ENCODE measurements at places on chromosomes 16 and 17. TPM values are rescaled to one million over a fixed set of nuclear protein-coding genes. Genes with fewer than 3 reads are reported as not detected.

GRCh38 chr17:79395066-79395465 lies 215.8 kb downstream of the RBFOX3 start:
- DNase-seq: no peak

GRCh38 chr17:15654886-15655561 lies 29.1 kb downstream of the TRIM16 start:
- no peak for DNase-seq

DNA sequence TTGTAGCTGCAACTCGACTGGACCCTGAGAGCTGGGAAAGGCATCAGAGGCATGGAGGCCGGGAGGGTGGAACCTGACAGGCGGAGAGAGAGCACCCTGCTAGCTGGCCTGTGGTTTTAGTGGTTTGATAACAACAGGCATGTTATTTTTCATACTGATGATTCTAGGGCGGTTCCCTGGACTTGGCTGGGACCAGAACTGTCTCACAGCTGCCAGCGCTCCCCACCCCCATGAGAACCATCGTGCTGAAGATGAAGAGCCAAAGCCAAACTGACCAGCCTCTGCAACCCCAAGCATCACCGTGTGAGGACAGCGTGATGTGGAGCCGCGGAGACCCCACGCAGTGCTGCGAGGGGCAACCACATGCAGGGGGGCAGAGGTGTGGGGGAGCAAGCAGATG lies 28.5 kb downstream of the MXRA7 start:
- no peak for DNase-seq

GRCh38 chr16:88977018-88977811 lies at the start of gene CBFA2T3:
TSS of gene CBFA2T3 (minus strand) at chr16:88977207. CDS start at chr16:88976807, 400 bp downstream.
- no peak for DNase-seq

GRCh38 chr17:1374431-1375177 lies 25.4 kb downstream of the YWHAE start:
- no peak for DNase-seq

- DNase-seq: no peak
Measured at GRCh38 chr16:87551487-87551886, 50.8 kb upstream of the JPH3 start.

DNA sequence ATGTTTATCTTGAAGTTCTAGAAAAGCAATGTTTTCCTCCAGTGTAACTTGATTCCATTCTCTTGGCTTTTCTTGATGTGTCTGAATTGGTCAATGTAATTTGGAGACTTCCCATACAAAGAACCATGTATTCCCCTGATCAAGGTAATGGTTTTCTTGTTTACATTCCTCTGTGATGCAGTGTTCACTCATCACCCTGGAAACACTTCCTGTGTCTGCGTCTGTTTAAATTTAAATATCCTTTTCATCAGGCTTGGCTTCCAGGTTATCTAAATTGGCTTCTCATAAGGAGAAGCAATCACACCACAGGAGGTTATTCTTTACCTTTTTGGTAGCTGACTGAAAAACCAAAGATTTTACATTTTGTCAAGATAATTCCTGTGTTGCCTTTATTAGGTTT lies 237.3 kb upstream of the WSCD1 start:
- DNase-seq: no peak

DNA sequence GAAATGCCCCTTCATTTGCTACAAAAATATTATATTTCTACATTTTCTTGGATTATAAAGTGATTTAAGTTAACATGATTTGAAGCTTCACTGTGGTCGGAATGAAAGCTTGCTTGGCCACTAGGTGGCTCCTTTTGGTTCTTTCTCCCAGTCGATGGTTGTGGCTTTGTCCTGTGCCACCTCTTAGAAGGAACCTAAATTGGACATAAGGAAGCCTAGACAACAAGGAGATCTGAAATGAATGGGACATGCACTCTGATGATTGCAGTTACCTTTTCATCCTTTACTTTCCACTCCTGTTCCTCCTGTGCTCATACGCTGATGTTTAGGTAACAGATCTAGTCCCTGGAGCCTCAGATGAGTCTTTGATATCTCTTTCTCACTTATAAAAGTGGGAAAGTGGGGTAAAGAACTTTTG lies 39.2 kb downstream of the FTO start:
- DNase-seq: no peak

DNA sequence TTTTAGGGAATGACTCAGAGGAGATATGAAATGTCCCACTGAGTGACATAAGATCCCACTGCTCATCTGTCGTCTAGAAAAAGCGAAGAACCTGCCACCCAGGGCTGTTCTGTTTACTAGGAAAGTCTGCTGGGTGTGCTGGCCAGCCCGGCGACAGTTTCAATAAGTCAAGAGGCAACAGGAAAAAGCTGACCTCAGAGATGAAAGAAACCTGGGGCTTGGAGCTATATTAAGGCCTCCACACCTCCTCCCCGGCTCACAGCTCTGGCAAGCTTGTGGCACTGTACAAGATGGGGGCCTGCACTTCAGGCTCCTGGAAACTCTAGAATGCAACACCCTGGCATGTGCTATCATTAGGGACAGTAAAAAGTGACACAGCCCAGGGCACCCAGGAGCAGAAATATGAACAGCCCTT lies 10.6 kb downstream of the ZFHX3 start:
- no peak for DNase-seq

DNA sequence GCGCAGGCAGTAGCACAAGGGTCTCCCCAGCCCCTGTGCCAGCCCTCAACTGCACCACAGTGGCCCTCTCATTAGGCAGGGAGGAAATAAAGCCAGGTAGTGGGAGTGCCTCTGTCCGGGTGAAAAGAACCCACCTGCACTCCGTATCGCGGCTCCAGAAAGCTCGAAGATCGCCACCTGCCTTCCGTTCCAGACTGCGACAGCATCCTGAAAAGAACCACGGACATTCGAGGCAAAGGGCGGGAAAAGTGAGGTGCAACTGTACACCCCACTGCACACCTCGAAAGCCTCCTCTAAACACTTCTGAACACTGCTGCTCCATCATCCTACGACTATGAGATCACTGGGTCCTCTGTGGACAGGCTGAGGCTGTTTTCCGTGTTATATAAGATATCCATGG lies 28.7 kb downstream of the IFT140 start:
- no peak for DNase-seq

GRCh38 chr17:48330421-48330820 lies 99.6 kb downstream of the SKAP1 start:
- no peak for DNase-seq

- no peak for DNase-seq
Measured at GRCh38 chr17:48549281-48549630, 4.3 kb upstream of the HOXB2 start.

- no peak for DNase-seq
Measured at GRCh38 chr17:72406498-72406897, 285.7 kb downstream of the SOX9 start.

- DNase-seq: no peak
Measured at GRCh38 chr16:65409510-65409909, 287.6 kb upstream of the CDH11 start.

DNA sequence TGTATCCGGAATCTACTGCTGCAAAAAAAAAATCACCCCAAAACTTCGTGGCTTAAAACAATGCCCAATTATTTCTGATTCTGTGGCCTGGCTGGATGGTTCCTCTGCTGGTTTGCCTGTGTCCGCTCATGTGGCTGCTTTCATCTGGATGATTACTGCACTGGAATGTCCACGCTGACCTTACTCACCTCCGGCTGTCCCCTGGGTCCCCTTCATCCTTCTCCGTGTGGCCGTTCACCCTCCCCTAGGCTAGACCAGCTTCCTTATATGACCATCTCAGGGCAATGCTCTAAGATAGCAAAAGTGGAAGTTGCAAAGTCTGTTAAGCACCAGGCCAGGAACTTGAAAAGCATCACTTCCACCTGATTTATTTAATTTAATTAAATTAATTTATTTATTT lies 31.4 kb upstream of the SPNS2 start:
- no peak for DNase-seq

- no peak for DNase-seq
Measured at GRCh38 chr16:27500801-27501200, 48.9 kb downstream of the GTF3C1 start.

DNA sequence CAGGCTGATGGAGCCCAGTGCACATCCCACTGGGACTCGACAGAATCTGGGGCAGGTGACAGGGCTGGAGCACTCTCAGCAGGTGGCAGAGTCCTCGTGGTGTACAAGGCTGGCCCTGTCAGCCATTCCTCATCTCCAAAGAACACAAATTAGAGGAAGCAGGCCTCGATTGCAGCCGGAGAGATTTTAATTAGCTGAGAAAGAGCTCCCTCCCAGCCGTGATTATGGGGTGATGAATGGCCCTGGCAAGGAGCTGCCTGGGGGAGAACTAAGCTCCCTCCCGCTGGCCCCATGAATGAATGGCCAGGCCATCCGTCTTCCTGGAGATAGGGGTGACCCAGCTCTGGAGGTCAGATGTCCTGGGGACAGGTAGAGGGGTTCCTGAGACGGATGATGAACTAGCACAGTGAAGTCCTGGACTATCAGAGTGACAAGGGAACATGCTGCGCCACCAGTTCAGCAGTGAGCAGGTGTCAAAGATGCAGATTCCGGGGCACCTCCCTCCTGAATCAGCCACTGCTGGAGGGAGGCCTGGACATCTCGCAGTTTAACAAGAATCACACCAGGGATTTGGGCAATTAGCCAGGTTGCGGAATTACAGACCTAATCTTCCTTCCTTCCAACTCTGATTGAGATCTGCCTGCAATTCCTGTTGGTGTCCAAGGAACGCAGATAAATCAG lies 35.5 kb downstream of the PIMREG start:
- DNase-seq: no peak

- no peak for DNase-seq
Measured at GRCh38 chr16:66099306-66099705, 267.2 kb upstream of the CDH5 start.

- no peak for DNase-seq
Measured at GRCh38 chr17:38786372-38786771, 13.0 kb downstream of the PIP4K2B start.

- no peak for DNase-seq
Measured at GRCh38 chr16:73064212-73064993, 16.5 kb upstream of the ZFHX3 start.

DNA sequence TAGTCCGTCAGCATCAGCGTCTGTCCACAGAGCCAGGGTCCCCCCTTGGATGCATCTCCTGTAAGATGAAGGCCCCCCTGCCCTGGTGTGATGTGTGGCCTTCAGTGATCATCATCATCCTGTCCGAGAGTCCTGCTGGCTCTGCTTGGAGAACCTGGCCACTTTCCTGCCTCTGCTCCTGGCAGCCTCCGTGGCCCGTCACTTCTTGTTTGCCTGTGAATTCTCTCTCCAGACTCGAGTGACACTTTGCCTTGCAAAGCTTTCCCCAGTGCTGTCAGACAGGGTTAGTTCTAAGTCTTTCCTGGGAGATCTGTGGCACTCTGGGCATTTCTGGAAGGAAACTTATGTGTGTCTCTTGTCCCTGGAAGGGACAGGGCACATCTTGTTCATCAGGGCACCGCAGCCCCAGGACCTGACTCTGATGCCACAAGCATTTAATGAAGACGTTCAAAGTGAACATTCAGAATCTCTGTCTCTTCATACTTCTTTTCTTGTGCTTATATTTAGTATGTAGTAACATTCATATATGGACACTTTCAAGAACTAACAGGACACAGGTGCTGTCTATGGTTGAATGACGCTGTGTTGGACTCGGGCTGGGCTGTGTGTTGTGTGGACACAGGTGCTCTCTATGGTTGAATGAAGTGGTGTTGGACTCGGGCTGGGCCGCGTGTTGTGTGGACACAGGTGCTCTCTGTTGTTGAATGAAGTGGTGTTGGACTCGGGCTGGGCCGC lies 68.5 kb downstream of the RPTOR start:
- DNase-seq: no peak

DNA sequence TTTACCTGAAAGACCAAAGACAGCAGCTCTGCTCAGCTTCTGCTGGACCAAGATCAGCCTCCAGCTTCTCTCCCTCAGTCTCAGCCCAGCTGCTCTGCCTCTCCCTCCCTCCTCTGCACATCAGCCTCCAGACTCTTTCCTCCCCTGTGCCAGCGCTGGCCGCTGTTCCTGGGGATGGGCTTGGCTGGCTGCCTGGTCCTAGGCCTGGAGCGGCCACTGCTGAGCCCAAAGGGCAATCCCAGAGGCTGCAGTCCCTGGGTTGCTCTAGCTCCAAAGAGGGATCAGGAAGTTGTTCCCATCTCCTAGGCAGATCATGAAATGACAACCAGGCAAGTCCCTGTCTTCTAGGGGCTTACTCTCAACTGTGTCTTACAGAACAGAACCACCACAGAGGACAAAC lies 31.3 kb downstream of the DCUN1D3 start:
- DNase-seq: no peak

GRCh38 chr16:66927918-66928649 lies 2.7 kb upstream of the RRAD start:
- DNase-seq: no peak

- DNase-seq: no peak
Measured at GRCh38 chr16:80047842-80048241, 447.3 kb upstream of the MAF start.

DNA sequence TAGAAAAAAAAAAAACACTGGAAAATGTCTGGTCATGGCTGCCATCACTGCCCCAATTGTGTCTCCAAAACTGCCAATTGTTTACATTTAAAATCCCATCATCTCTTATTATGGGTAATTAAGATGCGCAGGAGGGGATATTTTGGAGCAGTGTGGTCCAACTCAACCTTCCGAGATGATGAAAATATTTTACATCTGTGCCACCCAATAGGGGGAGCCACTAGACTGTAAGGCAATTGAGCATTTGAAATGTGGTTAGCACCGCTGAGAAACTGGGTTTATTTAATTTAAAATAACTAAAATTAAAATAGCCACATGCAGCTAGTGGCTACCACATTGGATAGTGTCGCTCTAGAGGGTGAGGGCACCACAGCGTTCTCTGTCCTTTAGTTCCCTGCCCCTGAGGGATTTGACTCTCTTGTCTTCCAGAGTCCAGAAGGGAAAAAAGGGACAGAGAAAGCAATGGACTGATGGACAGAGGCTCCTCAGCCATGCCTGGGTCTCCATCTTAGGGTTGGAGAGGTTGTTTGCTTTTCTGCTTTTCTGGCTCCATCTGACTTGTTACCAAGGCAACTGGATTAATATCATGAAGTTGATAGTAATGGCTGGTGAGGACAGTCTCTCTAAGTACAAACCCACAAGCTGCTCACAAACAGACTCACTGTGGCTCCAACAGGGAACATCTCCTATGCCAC lies 3.5 kb downstream of the MPO start:
- DNase-seq: no peak

DNA sequence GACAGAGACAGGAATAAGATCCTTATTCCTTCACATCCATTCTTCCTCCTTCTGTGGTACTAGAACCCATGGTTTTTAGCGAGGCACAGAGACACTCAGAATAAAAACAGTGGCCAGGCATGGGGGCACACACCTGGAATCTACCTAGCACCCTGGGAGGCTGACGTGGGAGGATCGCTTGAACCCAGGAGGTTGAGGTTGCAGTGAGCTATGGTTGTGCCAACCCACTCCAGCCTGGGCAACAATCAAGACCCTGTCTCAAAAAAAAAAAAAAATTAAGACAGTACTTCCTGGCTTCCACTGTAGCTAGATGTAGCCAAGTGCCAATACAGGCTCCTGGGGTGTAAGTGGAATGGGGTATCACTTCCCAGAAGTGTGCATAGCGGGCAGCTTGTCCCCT lies 7.4 kb upstream of the SPNS1 start:
- no peak for DNase-seq

Gene HSD3B7
- 1.5 TPM for total RNA-seq

Gene ADAD2
- total RNA-seq: 1.5 TPM

Gene HIC1
- total RNA-seq: 37.8 TPM

Gene OR4D1
- 0.22 TPM for total RNA-seq

Gene ZNF830
- 18.9 TPM for total RNA-seq

Gene KRTAP4-3
- total RNA-seq: not detected

Gene MMP28
- total RNA-seq: 0.50 TPM

Gene FOXL1
- total RNA-seq: not detected

Gene NPIPA3
- total RNA-seq: not detected

Gene FOXN1
- not detected for total RNA-seq

Gene TMEM238L
- not detected for total RNA-seq

Gene ZNF276
- 24.9 TPM for total RNA-seq

Gene MT1H
- 2.3 TPM for total RNA-seq

Gene PRKCB
- 75.8 TPM for total RNA-seq
